CD8-positive, alpha-beta T cell (primary cell): ENCODE measurements at places on chromosomes 11 and 22.

DNA sequence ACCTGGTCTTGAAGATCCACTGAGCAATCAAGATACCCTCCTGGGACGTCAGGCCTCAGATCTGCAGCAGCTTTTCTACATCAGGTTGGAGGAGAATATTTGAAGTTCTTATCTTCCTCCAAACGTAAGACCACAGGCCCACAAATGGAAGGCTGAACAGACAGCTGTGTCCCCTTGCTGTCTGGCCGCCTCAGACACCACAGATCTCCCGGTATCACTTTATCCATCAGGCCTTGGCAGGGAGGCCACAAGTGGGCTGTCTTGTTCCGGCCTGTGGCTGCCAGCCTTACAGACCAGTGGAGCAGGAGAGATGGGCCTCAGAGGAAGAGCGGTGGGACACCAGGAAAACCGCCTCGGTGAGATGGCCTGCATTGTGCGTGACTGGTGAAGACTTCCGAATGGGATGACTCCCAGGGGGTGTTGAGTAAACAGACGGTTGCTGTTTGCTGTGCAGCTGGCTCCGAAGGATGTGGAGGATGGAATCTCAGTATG lies 15.9 kb downstream of the UBASH3B start:
- DNase-seq: no peak

DNA sequence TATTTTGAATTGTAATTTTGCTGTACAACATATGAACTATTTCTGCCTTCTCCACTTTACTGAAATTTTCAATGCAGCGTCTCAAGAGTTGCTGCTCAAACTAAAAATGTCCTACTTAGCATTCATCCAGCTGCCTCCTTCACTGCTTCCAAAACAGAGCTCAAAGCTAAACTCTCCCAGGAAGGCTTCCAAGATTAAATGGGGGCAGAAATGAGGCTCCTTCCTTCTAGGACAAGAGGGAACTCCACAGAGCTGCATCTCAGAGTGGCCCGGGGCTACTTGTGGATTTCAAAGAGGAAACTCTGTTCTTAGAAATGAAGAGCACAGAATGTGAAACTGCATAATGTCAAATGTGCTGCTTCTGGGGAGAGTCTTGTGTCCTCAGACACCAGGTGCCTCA lies 295.9 kb upstream of the NCAM1 start:
- no peak for DNase-seq

DNA sequence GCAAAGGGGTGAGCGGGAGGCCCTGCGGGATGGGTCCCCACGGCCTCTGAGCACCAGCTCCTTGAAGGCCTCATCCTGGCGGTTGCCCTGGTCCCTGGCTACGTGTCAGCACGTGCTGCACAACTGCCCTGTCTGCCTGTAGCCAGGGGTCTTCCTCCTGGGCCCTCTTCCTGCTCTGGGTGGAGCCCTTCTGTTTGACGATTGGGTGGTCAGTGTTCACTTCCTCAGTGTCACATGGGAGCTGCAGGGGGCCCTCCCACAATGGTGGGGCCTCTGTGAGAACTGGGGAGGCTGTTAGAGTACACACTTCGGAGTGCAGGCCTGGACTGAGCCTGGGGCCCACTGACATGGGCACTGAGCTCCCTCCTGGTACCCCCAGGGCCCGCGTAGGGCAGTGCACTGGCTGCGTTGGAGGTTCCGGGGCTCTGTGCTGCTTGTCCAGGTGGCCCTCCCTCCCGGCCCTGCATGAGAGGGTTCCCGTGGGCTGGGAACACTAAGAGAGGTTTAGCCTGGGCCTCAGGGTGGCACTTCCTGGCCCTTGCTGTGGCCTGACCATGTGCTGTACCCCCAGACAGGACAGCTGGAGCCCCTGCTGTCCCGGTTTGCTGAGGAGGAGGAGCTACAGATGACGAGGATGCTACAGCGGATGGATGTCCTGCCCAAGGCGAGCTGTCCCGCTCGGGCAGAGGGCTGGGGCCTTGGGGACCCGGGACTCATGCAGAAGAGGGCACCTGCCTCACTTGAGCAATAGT lies 13.8 kb downstream of the DGCR6L start:
- no peak for DNase-seq

DNA sequence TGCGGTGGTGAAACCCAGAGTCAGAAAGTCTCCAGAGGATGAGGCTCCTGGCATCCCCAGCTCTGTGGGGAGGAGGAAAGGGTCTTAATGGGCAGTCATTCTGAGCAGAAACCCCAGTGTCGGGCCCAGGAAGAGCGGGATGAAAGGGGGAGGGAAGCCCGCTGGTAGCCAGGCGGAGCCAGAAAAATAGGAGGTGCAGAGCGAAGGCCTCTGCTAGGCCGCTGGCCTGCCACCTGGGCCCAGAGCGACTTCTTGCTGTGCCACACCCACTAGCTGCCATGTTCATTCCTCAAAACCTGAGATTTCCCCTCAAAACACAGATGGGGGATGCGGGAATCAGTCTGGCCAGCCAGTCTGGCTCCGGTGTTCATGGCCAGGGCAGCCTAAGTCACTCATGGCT lies 650 bp upstream of the POU2AF3 start:
- no peak for DNase-seq

- no peak for DNase-seq
Observed at GRCh38 chr22:31637891-31638618, 24.0 kb downstream of the PISD start.

- no peak for DNase-seq
Observed at GRCh38 chr11:114209904-114210303, 86.3 kb upstream of the NNMT start.

- no peak for DNase-seq
Observed at GRCh38 chr11:32420937-32421901, 14.1 kb downstream of the WT1 start.

DNA sequence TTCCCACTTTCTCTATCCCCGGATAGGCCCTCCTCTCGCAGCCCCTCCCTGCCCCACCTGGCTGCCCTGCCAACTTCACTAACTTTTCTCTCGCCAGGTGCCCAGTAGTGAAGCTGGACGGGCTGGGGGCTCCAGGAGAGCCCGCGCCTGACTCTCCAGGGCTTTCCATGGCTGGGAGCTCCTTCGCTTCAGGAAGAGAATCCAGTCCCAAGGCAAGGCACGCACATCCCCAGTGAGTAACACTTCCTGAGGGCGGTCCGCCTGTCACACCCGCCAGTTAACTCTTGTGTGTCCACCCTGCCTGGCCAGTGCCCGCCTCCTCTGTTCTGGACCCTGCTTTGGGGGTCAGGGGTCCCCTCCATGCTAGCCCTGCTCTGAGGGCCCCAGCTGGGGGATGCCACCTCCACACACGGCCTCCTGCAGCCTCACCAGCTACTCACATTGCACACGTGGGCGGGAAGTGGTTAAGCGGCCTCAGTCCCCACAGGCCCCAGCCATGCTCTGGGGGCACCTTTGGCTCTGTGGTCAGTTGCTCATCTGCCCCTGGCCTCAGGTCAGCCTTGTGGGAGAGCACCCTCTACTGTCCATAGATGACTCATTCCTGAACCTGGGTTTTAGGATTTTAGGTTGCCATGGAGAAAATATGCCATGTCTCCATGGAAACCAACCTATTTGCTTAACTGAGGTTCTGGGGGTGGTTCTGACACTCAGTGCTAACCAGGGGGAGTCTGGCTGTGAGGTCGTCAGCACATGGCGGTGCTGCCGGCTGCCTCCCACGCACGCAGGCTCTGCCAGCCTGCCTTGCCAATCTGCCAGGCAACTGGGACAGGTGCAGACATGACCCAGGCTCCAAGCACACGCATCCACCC lies at the start of gene RIN1:
TSS of gene RIN1 (minus strand) at position 201 of the 869 bp plus-strand sequence. CDS start at position 169, 32 bp downstream.
- DNase-seq: no peak
